ENCODE measurements at places on chromosomes 4 and X. TPM values are rescaled to one million over a fixed set of nuclear protein-coding genes. Genes with fewer than 3 reads are reported as not detected.
A peak's percentile ranks its signal among the peaks of the same experiment; 100 is the strongest.

MGAT4D gene
- not detected for total RNA-seq

PDGFC gene
- total RNA-seq = 31.4 TPM

IL2 gene
- not detected for total RNA-seq

PRIMPOL gene
- 35.7 TPM for total RNA-seq

SERTM2 gene
- not detected for total RNA-seq

GPC4 gene
- 21.3 TPM for total RNA-seq

PFKFB1 gene
- total RNA-seq = not detected

DNA sequence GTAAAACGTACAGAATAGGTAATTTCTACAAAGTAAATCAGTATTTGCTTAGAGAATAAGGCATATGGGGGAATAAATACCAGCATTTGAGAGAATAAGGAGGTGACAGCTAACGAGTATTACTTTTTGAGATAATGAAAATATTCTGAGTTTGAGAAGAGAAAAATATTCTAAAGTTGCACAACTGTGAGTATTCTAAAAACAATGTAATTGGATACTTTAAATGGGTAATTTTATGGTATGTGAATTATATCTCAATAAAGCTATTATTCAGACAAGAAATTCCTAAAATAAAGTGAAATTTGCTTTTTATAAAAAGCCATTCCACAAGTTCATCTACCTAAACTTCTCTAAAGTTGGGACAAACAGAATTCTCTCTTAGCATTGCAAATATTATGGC, 62.6 kb downstream of the PDGFC start:
- no peaks in the 10 kb centered on the region for H3K36me3 ChIP-seq
- no peak overlapping the region for H3K27ac ChIP-seq
- H3K4me3 ChIP-seq = no peak overlapping the region
- H3K27me3 ChIP-seq = no peaks in the 10 kb centered on the region
- no peak for DNase-seq
- H3K4me1 ChIP-seq = peaks cover 11% of the 10 kb centered on the region

GRCh38 chrX:55326985-55327384, 62.3 kb upstream of the PAGE3 start:
- H3K27me3 ChIP-seq = no peaks in the 10 kb centered on the region
- H3K4me3 ChIP-seq = no peak overlapping the region
- no peak for DNase-seq
- H3K4me1 ChIP-seq = no peaks in the 10 kb centered on the region

DNA sequence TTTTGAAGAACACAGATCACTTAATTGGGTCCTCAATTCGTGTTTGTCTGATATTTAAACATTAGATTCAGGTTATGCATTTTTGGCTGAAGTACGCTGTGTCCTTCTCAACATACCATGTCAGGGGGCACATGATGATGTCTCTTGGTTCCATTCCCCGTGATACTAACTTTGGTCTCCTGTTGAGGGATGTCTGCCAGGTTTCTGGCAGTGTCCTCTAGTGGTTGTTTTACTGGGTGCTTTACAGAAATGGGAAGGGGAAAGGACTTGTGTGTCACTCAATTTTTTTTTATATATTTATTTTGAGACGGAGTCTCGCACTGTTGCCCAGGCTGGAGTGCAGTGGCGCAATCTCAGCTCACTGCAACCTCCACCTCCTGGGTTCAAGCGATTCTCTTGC, 58.2 kb downstream of the WWC2 start:
- DNase-seq = no peak
- H3K4me1 ChIP-seq = peaks cover 7% of the 10 kb centered on the region
- H3K4me3 ChIP-seq = no peak overlapping the region
- no peaks in the 10 kb centered on the region for H3K36me3 ChIP-seq
- no peaks in the 10 kb centered on the region for H3K27me3 ChIP-seq

DNA sequence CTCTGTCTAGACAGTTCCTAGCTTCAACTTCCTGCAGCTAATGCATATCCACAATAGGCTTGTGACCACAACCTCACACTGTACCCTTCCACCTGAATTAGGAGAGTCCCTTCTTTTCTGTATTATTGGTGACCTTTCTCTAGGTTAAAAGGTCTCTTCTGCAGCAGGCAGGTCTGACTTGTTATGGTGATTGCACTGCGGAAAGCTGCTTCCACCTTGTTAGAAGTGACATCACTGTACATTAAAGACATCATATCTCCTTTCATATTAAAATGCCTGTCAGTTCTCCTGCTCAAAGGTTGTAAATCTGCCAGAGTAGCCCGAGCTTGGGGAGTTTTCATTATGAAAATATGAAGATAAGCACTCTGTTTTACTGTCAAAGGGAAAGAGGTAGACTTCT, 21.5 kb upstream of the LSM6 start:
- no peaks in the 10 kb centered on the region for H3K27me3 ChIP-seq
- no peak overlapping the region for H3K4me3 ChIP-seq
- DNase-seq = no peak
- H3K27ac ChIP-seq = no peak overlapping the region
- H3K36me3 ChIP-seq = no peaks in the 10 kb centered on the region
- no peaks in the 10 kb centered on the region for H3K4me1 ChIP-seq

- no peaks in the 10 kb centered on the region for H3K4me1 ChIP-seq
- DNase-seq = no peak
- no peaks in the 10 kb centered on the region for H3K27me3 ChIP-seq
- no peak overlapping the region for H3K27ac ChIP-seq
Measured at GRCh38 chr4:184873054-184873453, 47.3 kb upstream of the ACSL1 start.

- no peaks in the 10 kb centered on the region for H3K27me3 ChIP-seq
- no peaks in the 10 kb centered on the region for H3K4me1 ChIP-seq
- H3K4me3 ChIP-seq = no peak overlapping the region
- H3K36me3 ChIP-seq = no peaks in the 10 kb centered on the region
Measured at GRCh38 chr4:181728305-181728966, 514.8 kb upstream of the TENM3 start.

GRCh38 chrX:47060708-47061107, 17.5 kb upstream of the RGN start:
- DNase-seq = no peak
- no peak overlapping the region for H3K4me3 ChIP-seq
- no peaks in the 10 kb centered on the region for H3K4me1 ChIP-seq
- H3K36me3 ChIP-seq = no peaks in the 10 kb centered on the region
- H3K27me3 ChIP-seq = no peaks in the 10 kb centered on the region

- H3K4me3 ChIP-seq = no peak overlapping the region
- no peak for DNase-seq
- no peak overlapping the region for H3K27ac ChIP-seq
- no peaks in the 10 kb centered on the region for H3K4me1 ChIP-seq
- H3K27me3 ChIP-seq = no peaks in the 10 kb centered on the region
- H3K36me3 ChIP-seq = no peaks in the 10 kb centered on the region
Measured at GRCh38 chrX:30830326-30830943, 58.6 kb downstream of the TAB3 start.

- no peaks in the 10 kb centered on the region for H3K4me1 ChIP-seq
- H3K36me3 ChIP-seq = no peaks in the 10 kb centered on the region
- no peak overlapping the region for H3K4me3 ChIP-seq
- H3K27ac ChIP-seq = no peak overlapping the region
Measured at GRCh38 chr4:8582436-8582835, 2.2 kb downstream of the GPR78 start.

- H3K4me3 ChIP-seq = no peak overlapping the region
- no peaks in the 10 kb centered on the region for H3K36me3 ChIP-seq
- no peak overlapping the region for H3K27ac ChIP-seq
- H3K4me1 ChIP-seq = no peaks in the 10 kb centered on the region
- H3K27me3 ChIP-seq = no peaks in the 10 kb centered on the region
Measured at GRCh38 chr4:71396382-71396781, 57.6 kb downstream of the SLC4A4 start.

GRCh38 chr4:154314248-154314647, 177.4 kb downstream of the DCHS2 start:
- no peak for DNase-seq
- H3K4me3 ChIP-seq = no peak overlapping the region
- no peaks in the 10 kb centered on the region for H3K27me3 ChIP-seq
- no peaks in the 10 kb centered on the region for H3K36me3 ChIP-seq
- no peaks in the 10 kb centered on the region for H3K4me1 ChIP-seq
- H3K27ac ChIP-seq = no peak overlapping the region

DNA sequence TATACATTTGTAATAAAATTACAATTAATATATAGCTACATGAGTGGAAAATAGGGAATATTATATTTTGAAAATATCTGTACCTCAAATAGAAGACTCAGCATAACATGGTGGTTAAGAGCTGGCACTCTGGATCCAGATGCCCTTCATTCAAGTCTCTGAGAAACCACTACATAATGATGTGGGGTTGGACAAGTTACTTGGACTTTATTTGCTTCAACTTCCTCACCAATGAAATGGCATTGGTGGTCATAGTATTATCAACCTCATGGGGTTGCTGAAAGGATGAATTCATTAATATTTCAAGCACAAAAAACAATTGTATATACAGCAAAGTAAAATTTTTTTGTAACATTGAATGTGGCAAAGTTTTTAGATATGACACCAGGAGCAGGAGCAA, 46.4 kb upstream of the UGT2B7 start:
- H3K4me3 ChIP-seq = no peak overlapping the region
- no peaks in the 10 kb centered on the region for H3K4me1 ChIP-seq
- no peak overlapping the region for H3K27ac ChIP-seq

DNA sequence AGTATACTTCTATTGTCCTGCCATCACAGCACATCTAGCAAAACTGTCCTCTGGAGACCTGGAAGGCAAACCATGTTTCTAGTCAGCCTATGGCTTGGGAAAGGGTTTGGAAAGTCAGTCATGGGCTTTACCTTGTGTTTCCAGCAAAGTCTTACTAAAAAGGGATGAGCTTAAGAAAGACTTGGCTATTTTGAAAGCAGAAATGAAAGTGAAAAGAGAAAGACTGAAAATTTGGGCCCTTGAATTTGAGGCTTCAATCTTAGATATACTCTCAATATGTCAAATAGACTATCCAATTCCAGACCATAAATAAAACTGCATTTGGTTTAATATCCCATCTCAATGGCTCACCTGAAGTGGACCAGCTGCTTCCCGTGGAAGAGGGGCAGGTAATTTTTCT, 127.9 kb downstream of the ZNF330 start:
- no peak overlapping the region for H3K4me3 ChIP-seq
- DNase-seq = no peak
- H3K27ac ChIP-seq = peak overlapping the region; percentile 4
- no peaks in the 10 kb centered on the region for H3K27me3 ChIP-seq

DNA sequence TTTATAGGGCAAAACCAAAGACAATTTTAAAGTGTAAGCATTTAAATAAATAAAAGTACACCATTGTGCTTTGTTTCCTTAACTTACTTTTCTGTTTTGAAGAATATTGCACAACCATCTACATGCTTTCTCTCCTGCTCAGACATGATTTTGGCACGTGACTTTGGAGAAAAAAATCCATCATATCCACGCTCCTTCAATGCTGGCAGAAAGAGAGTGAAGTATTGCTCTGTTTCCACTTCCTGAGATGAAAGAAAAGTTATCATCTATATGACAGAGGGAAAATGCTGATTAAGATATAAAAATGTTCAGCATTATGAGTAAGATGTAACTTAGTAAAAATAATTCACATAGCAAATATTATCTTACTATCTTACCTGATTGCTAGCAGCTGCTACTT, 77.1 kb downstream of the CNOT6L start:
- no peaks in the 10 kb centered on the region for H3K4me1 ChIP-seq
- H3K27me3 ChIP-seq = no peaks in the 10 kb centered on the region
- H3K36me3 ChIP-seq = no peaks in the 10 kb centered on the region
- no peak overlapping the region for H3K4me3 ChIP-seq
- no peak overlapping the region for H3K27ac ChIP-seq

DNA sequence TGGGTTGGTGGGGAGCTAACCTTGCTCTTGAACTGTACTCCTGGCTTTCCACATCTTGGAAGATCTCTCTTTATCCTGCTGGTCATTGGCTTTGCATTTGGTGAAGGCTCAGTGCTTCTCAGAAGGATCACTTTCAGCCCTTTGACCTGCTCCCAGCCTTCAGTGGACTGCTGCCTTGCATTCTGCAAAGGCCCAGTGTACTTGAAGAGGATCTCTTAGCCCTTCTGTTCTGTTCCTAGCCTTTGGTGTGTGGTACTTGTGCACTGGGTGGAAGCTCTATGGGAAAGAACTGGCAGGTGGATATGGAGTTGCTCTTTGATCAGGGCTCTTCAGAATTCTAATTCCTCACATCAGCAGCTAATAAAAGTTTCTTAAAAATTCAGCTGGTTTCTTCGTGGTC, 46.5 kb downstream of the FGF2 start:
- H3K4me1 ChIP-seq = no peaks in the 10 kb centered on the region
- H3K4me3 ChIP-seq = no peak overlapping the region
- no peak for DNase-seq

- peaks cover 5% of the 10 kb centered on the region for H3K4me1 ChIP-seq
- no peaks in the 10 kb centered on the region for H3K27me3 ChIP-seq
- DNase-seq = no peak
- no peak overlapping the region for H3K4me3 ChIP-seq
Measured at GRCh38 chr4:99847362-99847976, 30.8 kb downstream of the DAPP1 start.

- H3K4me1 ChIP-seq = peaks cover 74% of the 10 kb centered on the region
- peak overlapping the region; percentile 48 for H3K27ac ChIP-seq
- peak overlapping the region; percentile 34 for H3K4me3 ChIP-seq
- no peaks in the 10 kb centered on the region for H3K27me3 ChIP-seq
- no peak for DNase-seq
Measured at GRCh38 chr4:143402776-143403552, 66.3 kb downstream of the GAB1 start.

GRCh38 chr4:1130316-1131186, 17.2 kb upstream of the RNF212 start:
- DNase-seq = no peak
- no peaks in the 10 kb centered on the region for H3K36me3 ChIP-seq
- H3K27me3 ChIP-seq = no peaks in the 10 kb centered on the region
- H3K4me3 ChIP-seq = no peak overlapping the region
- peaks cover 8% of the 10 kb centered on the region for H3K4me1 ChIP-seq
- H3K27ac ChIP-seq = no peak overlapping the region

GRCh38 chr4:130368668-130369067, 1272.7 kb downstream of the C4orf33 start:
- no peak overlapping the region for H3K27ac ChIP-seq
- no peak overlapping the region for H3K4me3 ChIP-seq
- DNase-seq = no peak
- H3K27me3 ChIP-seq = no peaks in the 10 kb centered on the region
- no peaks in the 10 kb centered on the region for H3K36me3 ChIP-seq

GRCh38 chrX:9919632-9920172, 47.5 kb upstream of the CLDN34 start:
- H3K36me3 ChIP-seq = no peaks in the 10 kb centered on the region
- H3K27me3 ChIP-seq = no peaks in the 10 kb centered on the region
- H3K4me3 ChIP-seq = no peak overlapping the region
- no peaks in the 10 kb centered on the region for H3K4me1 ChIP-seq
- DNase-seq = no peak

- H3K36me3 ChIP-seq = no peaks in the 10 kb centered on the region
- H3K27me3 ChIP-seq = no peaks in the 10 kb centered on the region
- peaks cover 5% of the 10 kb centered on the region for H3K4me1 ChIP-seq
- DNase-seq = no peak
- H3K4me3 ChIP-seq = no peak overlapping the region
Measured at GRCh38 chr4:186789651-186790050, 66.0 kb upstream of the FAT1 start.

DNA sequence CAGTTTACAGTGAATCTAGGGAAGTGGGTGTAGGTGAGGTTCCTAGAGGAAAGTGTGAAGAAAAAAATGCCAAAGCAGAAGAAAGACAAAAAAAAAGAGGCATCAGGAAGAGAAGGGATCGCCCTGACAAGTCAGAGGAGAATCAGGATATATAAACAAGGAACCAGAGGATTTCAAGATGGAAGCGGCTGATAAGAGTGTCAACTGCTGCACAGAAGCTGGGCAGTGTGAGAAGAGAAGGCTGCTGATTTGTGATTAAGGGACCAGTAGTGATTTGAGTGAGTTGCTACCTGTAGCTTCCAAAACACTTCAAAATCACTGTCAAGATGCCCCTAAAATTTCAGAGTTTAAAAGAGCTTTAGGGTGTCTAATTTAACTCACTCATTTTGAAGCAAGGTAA, 258.2 kb downstream of the PPP3CA start:
- H3K27me3 ChIP-seq = no peaks in the 10 kb centered on the region
- no peaks in the 10 kb centered on the region for H3K4me1 ChIP-seq
- H3K4me3 ChIP-seq = no peak overlapping the region
- H3K36me3 ChIP-seq = no peaks in the 10 kb centered on the region
- no peak for DNase-seq
- H3K27ac ChIP-seq = no peak overlapping the region

All from thoracic aorta (tissue), 2 donors.